Fibroblast of mammary gland (primary cell): ENCODE measurements at places on chromosomes 1 and 21.

DNA sequence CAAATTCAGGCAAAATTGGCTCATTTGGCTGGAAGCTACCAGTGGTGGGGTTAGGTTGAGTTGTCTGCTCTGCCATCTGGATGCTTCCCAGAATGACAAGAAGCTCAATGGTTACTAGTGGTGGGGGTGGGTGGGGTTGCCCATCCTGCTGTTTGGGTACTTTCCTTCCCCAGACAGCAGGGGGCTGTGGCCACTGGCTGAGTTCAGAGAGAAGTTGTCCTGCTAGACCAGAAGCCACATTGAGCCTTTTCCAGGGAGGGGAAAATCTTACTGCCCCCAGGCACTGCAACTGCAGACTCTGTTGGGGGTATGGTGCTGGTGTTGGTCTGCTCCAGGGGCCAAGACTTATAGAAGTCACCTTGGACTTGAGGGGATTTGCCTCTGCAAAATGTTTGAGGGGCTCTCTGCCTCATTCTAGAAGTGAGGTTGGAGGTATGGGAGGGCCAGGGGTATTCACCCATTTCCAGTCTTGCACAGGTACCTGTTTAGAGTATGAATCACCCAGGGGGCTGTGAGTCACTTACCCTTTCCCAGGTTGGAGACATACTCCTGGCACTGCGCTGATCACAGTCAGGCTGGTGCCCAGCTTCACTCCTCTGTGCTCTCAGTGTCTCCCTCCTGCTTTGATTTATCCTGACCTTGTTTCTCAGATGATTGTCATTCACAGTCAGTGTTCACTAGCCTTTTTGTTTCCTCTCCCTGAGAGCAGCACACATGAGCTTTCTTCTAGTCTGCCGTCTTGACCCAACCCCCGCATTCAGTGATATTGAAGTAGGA is 89.1 kb upstream of the NEGR1 start:
- peak; percentile 5 for DNase-seq

DNA sequence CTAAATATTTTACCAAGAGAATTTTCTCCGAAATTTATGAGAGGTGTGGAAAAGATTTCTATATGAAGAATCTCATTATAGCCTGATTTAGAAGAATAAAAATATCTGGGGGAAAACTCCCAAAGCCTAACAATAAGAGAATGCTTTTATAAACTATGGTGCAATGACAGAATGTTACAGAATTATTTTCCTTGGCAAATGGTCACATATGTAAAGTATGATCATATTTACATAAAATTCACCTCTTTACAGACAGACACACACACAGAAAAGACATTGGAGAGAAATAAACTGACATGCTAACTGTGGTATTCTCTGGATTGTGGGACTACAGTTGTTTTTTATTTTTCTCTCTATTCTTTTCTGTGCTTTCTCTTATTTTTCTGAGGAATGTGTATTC is 226.3 kb upstream of the USP24 start:
- DNase-seq, result no peak

DNA sequence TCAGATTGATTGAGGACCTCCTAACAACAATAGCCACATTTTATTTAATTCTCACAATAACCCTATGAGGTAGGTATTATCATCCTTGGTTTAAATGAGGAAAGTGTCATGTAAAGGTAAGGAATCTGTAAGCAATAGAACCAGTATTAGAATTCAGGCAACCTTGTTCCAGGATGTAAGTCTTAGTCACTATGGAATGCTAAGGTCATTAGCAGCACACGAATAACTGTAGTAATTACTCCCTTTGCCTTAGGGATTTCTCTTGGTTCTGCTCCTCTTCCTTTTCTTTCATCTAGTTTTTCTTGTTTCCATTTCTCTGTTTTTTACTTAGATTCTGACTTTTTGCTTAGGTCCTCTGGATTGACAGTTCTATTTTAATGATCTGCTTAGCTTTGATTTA is 23.1 kb upstream of the ATP6V1G3 start:
- DNase-seq, result peak; percentile 11

DNA sequence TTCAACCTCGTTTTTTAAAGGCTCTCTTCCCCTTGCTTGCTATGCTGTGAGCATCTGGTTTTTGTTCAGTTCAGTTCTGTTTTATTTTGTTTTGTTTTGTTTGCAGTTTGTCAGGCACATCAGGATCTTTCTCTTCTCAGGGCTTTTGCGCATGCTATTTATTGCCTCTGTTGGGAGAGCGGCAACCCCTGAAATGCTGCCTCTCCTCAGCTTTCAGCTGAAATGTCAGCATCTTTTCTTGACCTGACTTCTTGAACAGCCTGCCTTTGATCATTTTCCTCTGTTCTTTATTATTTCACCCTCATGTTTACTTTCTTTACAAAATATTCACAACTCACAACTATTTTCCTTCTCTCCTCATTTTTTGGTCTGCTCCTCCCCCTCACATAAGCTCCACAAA is 50.4 kb upstream of the RC3H1 start:
- no peak for DNase-seq

DNA sequence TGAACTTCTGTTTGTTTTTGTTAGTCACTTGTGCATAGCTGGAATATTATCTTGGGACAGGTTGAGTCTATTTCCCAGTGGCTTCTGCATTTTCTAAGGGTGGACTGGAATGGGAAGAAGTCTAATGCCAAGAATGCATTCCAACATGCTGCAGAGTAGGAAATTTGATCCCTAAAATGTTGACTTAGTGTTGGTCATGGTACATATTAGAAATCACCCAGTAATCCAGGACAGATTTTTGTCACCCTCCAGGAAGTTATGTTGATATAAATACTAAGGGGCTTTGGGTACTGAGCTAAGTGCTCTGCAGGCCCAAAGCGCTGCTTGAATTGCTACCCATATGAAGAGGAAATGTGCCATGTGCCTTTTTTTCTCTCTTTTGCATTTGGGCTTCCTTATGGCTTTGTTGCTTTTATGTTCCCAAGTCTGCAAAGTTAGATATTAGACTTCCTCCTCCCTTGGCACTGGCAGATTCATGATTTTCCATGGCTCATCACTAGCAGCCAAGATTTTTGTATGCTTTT is 10.0 kb downstream of the ARID1A start:
- DNase-seq, result peak; percentile 86

DNA sequence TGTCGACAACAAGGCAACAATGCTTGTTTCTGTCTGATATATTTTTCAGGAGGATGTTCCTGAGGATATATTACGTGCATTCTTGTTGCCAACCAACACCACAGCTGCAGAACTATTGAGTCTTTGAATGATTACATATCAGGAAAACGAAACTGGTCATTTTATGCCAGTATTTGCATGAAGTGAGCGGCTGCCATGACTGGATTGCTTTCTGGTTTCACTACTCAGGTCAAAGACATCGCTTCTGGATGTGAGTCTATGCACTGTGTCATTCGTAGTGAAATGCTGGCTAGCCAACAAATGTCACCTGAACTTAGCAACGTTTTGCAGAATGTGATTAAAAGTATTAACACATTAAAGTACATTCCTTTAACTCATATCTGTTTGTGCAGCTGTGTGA is 35.8 kb upstream of the OLFM3 start:
- no peak for DNase-seq

GRCh38 chr1:206649261-206649921 is 14.1 kb downstream of the DYRK3 start:
- no peak for DNase-seq

DNA sequence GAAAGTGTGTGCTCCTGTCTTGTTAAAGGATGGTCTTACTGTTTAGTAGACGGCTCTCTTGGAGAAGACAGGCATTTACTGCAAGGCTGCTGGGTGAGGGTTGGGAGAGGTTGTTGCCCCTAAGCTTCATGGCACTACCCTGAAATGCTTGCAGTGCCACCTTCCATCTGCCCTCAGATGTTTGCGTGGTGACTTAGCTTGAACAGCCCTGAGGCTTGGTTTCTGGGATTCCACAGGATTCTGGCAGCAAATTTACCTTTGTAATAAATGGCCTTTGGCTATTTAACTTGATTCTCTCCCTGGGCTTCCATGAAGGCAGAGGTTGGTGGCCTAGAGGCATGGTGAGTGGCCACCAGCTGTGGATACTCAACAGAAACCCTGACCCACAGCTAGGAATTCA is 11.6 kb downstream of the MTARC1 start:
- no peak for DNase-seq

DNA sequence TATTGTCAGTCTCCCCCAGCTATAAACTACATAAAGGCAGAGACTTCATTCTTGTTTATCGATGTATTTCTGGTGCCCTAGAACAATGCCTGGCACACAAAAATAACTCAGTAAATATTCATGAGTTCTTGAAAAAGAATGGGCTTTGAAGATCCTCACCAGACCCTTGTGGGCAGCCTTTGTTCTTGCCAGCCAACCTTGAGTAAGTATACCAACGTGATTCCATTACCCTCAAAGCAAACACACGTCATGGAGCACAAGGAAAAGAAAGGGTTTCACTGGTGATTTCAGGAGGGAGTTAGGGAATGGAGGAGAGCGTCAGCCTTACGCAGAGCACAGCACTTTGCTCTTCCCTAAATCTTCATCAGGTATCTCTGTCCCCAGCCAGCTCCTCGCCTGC is 29.4 kb downstream of the NMNAT2 start:
- DNase-seq, result no peak

DNA sequence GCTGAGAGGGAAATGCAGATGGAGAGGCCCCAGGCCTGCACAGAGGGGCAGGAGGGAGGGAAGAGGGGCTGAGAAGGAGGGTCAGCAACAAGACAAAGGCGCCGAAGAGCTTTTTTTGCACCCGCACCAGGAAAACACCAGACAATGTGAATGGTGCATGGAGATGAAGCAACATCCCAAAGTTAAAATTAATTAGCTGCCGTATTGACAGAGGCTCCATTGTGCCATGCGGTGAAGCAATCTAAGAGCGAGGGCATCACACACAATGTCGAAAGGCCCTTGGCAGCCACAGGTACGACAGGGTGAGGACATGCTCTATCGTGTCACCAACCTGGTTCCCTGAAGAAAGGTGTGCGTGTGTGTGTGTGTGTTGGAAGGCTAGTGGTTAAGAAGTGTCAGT is 41.2 kb downstream of the SSBP3 start:
- no peak for DNase-seq

GRCh38 chr1:198833706-198834503 is 195.1 kb downstream of the PTPRC start:
- DNase-seq, result no peak

GRCh38 chr1:199667089-199667488 is 360.4 kb upstream of the NR5A2 start:
- DNase-seq, result no peak

- peak; percentile 70 for DNase-seq
Measured at GRCh38 chr1:59976194-59977074, 49.9 kb upstream of the CYP2J2 start.

- DNase-seq, result no peak
Measured at GRCh38 chr1:14500041-14500440, 98.4 kb upstream of the KAZN start.

DNA sequence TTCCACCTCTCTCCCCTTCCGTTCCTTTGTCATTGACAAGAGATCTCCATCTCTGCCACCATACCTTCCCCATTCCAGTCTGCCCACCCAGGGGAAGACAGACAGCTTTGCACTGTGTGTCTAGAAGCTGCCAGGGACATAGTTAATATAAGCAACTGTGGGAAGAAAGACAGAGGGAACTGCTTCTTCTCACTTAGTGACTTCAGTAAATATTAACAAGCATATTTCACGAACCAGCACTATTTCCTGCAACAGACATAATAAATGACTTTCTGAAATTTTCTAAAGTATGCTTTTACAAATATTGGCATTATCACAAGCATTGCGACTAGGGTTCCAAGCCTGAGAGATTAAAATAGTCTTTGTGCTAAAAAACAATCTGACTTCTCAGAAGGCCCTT is 43.2 kb upstream of the SLC6A9 start:
- no peak for DNase-seq

DNA sequence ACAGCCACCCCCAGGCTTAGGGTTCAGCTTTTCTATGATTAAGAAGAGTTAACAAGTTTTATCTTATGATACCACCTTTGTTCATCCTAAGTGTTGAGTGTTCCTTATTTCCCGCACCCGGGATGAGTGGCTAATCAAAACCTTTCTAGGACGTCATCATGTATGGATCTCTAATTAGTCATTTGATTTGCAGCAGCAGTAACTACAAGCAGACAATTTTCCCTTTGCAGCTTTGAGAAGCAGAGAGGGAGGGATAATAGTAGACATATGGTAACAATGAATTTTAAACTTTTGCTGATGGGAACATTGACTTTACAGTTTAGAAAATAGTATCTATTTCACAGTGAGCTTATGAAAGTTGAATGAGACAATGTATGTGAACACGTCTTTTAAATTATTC is 30.8 kb upstream of the SLC35F3 start:
- no peak for DNase-seq

DNA sequence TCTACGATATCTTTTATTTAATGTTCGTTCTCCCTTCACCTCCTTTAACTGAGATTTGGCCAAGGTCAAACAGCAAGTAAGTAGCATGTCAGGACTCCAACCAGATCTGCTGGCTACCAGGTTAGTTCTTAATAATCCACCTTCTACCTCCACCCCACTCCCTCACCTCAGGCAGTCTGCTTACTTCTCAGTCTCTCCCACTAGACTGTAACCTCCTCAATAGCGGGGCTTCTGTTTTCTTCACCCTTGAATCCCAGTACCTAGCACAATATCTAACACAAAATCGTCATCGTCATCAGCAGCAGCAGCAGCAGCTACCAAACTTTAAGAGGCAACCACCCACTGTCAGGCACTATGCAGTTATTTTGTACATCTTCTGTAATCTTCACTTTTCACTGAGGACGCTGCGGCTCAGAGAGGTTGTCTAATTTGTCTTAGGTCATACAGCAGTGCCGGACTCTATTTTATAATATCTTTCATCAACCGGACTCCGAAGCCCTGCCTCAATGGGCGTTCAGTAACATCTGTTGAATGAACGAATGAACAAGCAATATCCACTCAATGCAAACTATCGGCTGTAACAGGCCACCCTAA is 859 bp upstream of the MAGI3 start:
- no peak for DNase-seq

GRCh38 chr1:154467434-154468102 is 34.5 kb upstream of the TDRD10 start:
- no peak for DNase-seq

GRCh38 chr1:200415789-200416593 is 6.2 kb upstream of the ZNF281 start:
- DNase-seq, result peak; percentile 98
